ENCODE measurements at places on chromosomes 13 and 19.

- DNase-seq: no peak
These were observed 98.9 kb downstream of the UGGT2 start for GRCh38 chr13:95954266-95954665.

DNA sequence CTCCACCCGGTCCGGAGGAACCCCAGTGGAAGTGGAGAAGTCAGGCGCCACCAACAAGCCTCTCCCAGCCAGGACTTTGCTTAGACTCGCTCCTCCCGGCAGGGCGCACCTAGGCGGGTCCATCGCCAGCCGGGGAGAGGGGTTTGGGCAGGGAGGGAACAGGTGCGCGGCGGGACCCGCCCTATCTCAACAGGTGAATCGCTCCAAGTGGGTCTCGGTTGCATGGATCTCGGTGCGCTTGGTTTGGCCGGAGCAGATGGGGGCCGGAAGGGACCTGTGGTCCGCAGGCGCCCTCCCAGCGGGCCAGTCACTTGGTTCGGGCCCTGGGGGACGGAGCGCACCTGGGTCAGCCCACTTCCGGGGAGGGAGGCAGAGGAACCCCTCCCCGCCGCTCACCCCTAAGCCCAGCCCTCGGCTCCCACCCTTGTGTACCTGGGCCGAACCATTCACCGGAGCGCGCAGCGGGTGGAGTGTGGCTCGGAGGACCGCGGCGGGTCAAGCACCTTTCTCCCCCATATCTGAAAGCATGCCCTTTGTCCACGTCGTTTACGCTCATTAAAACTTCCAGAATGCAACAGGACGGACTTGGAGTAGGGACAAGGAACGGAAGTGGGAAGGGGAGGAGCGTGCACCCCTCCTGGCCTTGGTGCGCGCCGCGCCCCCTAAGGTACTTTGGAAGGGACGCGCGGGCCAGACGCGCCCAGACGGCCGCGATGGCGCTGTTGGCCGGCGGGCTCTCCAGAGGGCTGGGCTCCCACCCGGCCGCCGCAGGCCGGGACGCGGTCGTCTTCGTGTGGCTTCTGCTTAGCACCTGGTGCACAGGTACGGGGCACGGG lies at the start of gene LSR:
LSR (plus strand) TSS at position 693 of the 836 bp plus-strand sequence; CDS start at position 714, 21 bp downstream.
- peak; percentile 59 for DNase-seq

- no peak for DNase-seq
These were observed 53.6 kb downstream of the NWD1 start for GRCh38 chr19:16773259-16773658.

DNA sequence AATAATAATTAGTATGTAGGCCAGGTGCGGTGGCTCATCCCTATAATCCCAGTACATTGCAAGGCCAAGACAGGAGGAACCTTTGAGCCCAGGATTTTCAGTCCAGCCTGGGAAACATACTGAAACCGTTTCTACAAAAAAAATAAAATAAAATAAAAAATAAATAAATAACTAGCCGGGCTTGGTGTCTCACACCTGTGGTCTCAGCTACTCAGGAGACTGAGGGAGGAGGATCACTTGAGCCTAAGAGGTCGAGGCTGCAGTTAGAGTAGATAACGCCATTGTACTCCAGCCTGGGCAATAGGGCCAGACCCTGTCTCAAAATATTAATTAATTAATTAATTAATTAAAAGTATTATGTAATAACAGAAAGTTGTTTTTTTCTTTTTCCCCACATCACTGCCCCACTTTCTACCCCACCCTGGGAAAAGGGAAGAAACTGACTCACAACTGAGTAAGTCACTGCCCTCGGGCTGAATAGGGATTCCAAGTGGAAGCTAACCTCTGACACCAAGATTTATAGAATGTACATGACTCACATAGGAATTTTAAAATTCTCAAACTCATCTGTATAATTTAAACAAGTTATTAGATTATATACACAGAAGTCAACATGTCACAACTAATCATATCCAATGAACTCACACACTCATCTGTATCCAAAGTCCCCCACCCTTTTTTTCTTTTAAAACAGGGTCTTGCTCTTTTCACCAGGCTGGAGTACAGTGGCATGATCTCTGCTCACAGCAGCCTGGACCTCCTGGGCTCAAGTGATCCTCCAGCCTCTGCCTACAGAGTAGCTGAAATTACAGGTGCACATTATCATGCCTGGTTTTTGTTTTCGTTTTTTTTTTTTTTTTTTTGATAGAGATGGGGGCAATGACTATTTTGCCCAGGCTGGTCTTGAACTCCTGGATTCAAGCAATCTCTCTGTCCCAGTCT lies 12.5 kb downstream of the ZNF611 start:
- no peak for DNase-seq

DNA sequence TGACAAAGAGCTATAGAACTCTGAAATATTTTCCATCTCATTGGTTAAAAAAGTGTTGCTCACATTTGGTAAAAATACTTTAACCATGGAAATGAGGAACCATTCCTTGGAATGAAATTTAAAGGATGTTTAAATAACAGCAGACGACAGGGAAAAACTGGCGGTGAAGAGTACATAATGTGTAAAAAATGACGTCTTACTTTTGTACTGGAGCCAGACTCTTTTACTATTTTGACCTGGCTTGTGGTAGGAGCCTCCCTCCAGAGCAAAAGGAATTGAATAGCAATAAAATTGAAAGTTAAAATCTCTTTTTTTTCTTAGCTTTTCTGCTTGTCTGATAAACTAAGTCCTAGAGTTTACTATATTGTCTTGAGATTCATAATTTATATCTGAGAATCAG lies 426.2 kb upstream of the KLHL1 start:
- DNase-seq: no peak

DNA sequence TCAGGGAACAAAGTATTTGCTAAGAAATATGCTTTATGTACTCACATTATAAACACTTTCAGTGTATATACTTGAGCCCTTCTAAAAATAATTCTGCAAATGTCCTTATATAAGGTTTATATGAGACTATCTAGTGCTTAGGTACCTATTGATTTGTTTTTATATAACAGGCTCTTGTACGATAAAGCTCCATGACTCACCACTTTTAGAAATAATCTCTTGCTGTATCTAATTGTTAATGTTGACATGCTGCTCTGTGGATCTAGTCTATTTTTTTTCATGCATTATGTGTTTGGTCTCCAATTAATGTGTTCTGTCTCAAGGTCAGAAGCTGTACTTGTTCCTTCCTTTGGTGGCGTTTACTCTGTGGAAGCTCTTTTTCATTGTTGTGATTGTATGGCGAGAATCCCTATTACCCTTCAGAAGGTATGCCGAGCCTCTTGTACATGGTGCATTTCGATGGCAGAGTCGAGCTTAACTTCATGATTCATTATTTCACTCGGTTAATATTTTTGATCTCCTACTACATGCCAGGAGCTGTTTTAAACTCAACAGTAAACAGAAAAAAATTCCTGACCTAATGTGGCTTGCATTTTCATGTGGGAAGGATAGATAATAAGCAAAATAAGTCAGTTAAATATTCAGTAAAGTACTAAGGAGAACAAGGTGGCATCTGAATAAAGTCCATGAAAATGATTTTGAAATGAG lies 361.6 kb downstream of the COG6 start:
- DNase-seq: no peak

DNA sequence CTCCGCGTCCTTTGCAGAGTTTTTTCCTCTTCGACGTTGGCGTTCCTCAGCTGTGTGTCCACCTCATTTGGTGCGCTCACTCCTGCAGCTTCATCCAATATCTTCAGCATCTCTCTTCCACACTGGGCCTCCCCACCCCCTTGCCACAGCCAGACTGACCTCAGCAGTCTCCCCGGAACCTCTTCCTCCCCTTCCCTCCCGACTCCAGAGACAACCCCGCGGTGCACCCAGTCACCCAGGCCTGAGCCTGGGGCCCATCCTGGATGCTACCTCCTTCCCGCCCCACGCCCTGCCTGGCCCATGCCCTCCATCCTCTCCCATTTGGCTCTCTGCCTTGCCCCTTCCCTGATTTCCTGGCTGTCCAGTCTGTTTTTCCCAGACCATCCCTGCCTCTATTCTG lies 8.1 kb upstream of the C5AR2 start:
- DNase-seq: no peak

- no peak for DNase-seq
These were observed 22.2 kb downstream of the SPATA13 start for GRCh38 chr13:24182703-24183081.

DNA sequence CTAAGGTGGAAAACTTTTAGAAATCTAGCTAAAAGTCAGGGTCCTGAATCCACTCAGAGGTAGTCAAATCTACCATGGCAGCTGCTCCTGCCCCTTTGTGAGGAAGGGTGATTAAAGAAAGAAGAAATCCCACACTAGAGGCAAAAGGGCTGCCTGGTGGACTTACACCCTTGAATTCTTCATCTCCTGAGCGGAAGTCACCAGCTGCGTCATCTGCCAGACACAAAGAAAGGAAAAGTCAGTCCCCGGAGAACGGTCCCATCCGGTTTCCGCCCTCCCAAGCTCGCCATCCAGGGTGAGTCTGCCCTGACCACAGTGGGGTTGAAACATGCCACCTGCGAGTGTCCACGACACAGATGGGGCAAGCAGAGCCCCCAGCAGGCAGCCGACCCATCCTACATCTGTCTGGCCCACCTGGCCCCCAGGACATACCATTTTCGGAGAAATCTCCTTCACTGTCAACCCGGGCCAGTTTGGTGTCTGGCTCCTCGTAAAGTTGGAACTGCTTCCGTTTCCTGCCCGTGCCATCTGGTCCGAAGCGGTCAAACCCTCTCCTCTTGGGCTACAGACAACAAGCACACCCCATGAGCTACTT lies 7.7 kb downstream of the AKAP8 start:
- no peak for DNase-seq

GRCh38 chr13:114032126-114032799 lies 58.4 kb upstream of the C13orf46 start:
- no peak for DNase-seq

GRCh38 chr13:38528986-38529385 lies 157.9 kb upstream of the FREM2 start:
- no peak for DNase-seq

GRCh38 chr13:87674247-87674738 lies 3.1 kb downstream of the SLITRK5 start:
- DNase-seq: no peak

DNA sequence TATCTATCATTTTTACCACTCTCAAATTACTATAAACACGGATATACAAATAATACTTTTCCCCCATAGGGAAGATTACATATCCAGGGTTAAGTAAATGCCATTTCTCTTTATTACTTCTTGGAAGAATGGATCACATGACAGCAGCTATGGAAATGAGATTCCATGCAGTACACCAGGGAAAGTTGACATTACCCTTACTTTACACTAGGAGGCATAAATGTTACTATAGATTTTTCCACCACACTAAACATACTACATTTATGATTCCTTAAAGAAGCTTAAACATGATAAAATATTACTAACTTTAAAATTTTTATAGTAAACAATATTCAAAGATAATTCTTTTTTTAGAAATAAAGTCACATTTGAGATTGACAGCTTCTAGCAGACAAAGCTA lies 611.4 kb downstream of the PCDH9 start:
- DNase-seq: no peak

DNA sequence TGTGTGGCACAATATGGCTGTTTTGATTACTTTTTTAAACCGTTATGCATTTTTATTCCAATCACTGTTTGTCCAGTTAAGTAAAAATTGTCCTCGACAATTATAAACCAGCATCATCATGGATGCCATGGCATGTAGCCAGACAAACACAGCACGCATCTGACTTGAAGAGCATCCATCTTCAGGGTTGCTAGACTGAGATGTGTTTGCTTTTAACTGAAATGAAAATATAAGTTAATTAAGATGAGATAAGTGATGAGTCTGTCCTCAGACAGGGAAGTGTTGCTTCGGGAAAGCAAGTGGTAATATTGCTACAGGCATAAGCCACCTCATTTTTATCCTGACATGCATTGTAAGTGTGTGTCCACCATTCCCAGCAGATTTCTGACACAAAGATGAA lies 92.8 kb upstream of the TPP2 start:
- DNase-seq: no peak

DNA sequence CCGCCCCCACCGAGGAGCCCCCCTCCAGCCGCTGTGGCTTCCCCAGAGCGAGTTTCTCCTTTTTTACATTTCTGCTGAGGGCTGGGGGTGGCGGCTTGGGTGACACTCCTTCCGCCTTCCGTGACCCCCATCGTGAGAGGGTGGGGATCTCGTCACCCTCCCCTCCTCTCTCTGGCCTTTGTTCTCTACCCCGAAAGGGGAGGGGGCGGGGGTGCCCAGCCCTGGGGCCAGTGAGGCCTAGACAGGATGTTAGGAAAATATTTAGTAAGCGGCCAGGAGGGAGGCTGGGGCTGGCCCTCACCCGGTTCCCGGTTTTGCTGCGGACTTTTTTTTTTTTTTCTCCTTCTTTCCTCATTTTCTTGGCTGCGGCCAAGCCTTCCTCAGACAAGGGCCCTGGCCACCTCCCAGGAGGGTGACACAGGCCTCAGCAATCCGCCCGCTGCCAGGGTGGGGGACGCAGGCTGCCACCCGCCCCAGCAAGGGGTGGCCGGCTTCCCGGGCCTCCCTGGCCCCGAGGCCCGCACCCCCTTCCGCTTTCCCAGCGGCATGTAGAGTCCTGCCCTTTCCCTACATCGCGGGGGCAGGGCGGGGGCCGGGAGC lies 3.9 kb downstream of the MIDN start:
- DNase-seq: no peak

GRCh38 chr19:13834244-13835069 lies 39.2 kb downstream of the ZSWIM4 start:
- DNase-seq: no peak

- no peak for DNase-seq
These were observed 28.3 kb downstream of the CNMD start for GRCh38 chr13:52711286-52711685.

GRCh38 chr13:61830475-61830874 lies 414.8 kb upstream of the PCDH20 start:
- DNase-seq: no peak

DNA sequence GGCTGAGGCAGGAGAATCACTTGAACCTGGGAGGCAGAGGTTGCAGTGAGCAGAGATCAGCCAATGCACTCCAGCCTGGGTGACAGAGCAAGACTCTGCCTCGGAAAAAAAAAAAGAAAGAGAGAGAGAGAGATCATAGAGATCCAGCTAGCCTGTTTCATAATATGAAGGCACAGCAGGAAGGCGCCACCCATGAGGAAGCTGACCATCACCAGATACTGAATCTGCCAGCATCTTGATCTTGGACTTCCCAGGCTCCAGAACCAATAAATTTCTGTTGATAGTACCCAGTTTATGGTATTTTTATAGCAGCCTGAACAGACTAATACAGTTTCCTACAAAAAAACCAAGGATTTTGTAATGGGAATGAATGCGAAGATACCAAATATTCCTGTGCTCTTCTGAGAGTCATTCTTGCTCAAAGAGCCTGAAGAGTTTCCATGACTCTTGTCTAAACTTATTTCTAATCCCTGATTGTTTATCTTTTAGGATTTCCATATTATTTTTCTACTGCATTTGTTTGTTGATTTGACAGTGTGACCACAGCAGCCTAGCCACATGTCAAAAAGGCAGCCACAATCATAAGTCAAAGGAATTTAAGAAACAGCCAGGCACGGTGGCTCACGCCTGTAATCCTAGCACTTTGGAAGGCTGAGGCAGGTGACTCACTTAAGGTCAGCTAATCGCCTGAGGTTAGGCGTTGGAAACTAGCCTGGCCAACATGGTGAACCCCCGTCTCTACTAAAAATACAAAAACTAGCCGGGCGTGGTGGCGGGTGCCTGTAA lies 37.7 kb upstream of the PDCD5 start:
- no peak for DNase-seq

GRCh38 chr13:20350819-20351218 lies 118.7 kb upstream of the GJB6 start:
- no peak for DNase-seq

Measured in NCI-H1436 treated with DMSO at 0.1 percent for 48 hours (cell line).